ENCODE measurements at places on chromosomes 5 and 9. TPM values are rescaled to one million over a fixed set of nuclear protein-coding genes. Genes with fewer than 3 reads are reported as not detected.

GRCh38 chr9:77819657-77820056 lies 171.5 kb upstream of the GNA14 start:
- no peak for DNase-seq

- no peak for DNase-seq
Measured at GRCh38 chr5:167793700-167794099, 497.7 kb upstream of the WWC1 start.

- no peak for DNase-seq
Measured at GRCh38 chr5:154723740-154724505, 31.3 kb upstream of the LARP1 start.

DNA sequence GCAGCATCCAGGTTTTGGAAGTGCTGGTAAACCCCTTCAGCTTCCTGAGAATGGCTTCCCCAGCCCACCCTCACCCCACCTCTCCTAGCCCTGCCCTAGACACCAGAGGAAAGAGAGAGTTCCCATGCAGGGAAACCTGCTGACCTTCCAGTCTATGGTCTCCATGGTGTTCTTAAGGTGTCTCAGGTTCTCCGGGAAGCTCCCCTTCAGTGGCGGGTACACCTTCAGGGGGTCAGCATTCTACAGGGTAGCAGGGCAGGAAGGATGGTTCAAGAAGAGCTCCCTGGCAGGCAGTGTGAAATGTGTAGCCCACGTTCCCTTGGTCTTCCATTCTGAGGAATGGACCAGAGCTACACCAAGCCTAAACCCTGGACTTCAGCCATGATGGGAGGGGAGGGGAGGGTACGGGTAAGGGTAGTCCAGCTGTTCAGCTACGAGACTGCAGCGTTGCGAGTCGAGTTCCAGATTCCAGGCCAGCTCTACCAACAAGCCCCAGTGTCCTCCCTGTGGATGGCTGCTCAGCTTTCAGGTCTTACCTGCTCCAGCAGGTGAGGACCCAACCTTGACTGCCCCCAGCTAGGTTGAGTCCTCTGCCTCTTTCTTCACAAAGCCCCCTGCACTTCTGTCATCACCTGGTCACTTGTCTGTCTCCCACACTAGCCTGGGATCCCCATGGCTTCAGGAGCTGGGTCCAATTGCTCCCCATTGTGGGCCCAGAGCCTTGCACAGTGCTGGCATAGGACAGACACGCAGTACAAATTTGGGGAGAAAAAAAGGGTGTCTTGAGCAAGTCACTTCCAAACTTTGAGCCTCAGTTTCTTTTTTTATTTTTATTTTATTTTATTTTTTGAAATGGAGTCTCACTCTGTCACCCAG lies 7.5 kb downstream of the CD74 start:
- DNase-seq: no peak

GRCh38 chr5:87997662-87998061 lies 271.0 kb downstream of the TMEM161B start:
- DNase-seq: no peak

DNA sequence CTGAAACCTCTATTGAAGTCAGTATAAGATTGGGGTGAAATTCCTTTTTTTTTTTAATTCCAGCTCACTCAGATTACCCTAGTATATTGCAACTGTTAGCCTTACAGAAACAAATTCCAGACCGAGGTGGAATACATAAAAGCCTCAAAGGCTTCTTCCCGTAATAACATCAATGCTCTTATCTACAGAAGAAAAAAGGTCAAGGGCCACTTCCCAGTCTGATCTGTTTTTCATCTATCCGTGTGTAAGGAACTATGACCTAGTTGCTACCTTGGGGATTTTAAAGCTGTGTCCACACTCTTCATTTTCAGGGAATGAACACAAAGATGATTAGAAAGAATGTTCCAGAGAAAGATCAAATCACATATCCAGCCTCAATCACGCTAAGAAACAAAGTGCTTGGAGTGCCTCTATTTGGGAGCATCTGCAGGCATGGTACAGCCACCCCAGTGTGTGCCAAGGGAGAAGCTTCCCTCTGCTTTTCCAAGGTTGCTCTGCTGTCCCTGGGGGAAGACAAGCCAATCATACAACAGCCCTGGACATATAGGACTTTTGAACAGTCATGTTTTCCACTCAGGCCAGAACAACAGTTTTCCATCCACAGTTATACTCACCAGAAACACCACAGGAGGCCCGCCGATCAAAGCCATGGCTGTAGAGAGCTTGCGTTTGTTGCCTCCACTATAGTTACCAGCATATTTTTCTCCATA lies 23.5 kb downstream of the NIPSNAP3B start:
- no peak for DNase-seq

GRCh38 chr5:148471379-148471778 lies 87.6 kb downstream of the FBXO38 start:
- no peak for DNase-seq

DNA sequence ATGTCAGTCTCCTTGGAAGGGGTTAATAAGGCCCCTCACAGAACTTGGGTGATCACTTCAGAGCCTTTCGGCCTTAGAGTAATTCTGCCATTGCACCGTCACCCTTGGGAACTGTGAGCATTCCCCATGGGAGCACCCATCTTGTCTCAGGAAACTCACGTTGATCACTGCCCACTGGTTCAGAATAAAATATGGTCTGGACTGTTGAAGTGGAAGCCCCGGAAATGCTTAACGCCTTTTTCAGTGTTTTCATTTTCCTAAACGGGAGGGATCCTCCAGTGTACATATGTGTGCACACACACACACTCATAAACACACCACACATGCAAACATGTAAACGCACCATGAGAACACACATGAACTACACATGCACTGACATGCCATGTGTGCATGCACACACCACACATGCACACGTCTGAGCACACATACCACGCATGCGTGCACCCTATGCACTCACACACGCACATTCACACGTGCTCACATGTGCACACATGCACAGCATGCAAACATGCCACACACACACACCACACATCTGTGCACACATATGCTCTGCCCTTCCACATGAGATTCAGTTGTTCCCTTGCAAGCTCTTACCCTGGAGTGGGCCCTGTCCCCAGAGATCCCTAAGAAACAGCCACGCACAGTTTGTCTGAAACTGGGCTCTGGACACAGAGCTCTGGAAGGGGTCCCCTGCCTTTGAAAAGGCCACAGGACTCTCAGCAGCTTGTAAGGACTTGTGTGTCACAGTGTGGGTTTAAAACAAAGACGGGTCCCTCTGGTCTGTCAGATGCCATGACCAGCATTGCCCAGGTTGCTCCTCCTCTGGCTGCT lies 17.0 kb downstream of the MRPL36 start:
- DNase-seq: no peak

- peak; percentile 22 for DNase-seq
Measured at GRCh38 chr5:90866915-90867731, 308.5 kb downstream of the ADGRV1 start.

GRCh38 chr9:91379426-91379825 lies 17.7 kb upstream of the AUH start:
- DNase-seq: no peak

DNA sequence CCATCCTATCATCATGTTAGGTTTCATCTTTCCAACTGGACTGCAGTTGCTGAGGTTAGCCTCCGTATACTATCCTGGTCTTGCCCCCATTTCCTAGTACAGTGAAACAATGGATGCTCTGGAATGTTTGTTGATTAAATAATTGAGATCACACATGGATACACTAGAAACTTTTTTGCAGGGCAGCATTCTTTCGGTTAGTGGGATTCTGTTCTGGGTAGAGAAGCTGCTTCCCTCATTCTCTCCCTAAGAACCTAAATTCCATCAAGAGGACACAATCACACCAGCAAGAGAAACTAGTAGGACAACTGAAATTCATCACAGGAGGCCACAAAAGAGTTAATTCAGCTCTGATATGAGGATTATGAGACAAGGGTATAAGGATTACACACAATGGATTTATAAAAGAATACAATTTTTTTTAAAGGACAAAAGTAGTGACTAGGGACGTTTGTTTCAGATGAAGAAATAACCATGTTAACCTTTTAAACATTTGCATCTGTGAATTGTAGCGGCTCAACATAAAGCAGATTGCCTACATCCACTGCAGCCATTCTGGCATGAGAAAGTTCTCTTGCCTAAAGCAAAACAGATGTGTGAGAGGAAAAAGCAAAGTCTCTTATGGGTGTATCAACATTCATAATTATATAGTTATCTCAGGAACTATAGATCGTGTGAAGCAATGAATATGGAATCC lies 162.7 kb upstream of the LHFPL2 start:
- DNase-seq: no peak

CER1 gene
- polyA plus RNA-seq: 0.46 TPM

EQTN gene
- not detected for polyA plus RNA-seq

KCNIP1 gene
- 2.4 TPM for polyA plus RNA-seq

MSMP gene
- 0.77 TPM for polyA plus RNA-seq

Data from forelimb muscle (tissue), 1 donor.